ENCODE measurements at places on chromosomes 3 and 15.
A peak's percentile ranks its signal among the peaks of the same experiment; 100 is the strongest.

DNA sequence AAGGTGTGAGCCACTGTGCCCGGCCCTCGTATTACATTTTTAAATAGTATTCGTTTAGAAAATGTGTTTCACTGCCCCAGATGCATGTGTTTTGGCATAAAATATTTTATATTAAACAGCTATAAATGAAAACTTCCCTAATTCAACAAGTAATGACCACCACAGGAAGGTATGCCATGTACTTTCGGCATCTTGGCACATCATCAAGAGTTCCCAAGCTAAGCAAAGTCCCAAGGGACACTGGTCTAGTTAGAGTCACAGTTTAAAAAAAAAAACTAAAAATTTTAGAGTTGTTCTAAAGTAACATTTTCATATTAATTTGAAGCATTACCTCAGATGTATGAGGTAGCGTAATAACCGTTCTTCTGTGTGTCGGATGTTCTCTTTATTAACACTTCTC lies 15.6 kb upstream of the ARPP19 start:
- no peak for DNase-seq

GRCh38 chr3:31772272-31772671 lies 208.8 kb downstream of the OSBPL10 start:
- DNase-seq: no peak

- DNase-seq: no peak
These were observed 10.2 kb downstream of the GLCE start for GRCh38 chr15:69170597-69170996.

- no peak for DNase-seq
These were observed 33.4 kb downstream of the SCN5A start for GRCh38 chr3:38616111-38616510.

DNA sequence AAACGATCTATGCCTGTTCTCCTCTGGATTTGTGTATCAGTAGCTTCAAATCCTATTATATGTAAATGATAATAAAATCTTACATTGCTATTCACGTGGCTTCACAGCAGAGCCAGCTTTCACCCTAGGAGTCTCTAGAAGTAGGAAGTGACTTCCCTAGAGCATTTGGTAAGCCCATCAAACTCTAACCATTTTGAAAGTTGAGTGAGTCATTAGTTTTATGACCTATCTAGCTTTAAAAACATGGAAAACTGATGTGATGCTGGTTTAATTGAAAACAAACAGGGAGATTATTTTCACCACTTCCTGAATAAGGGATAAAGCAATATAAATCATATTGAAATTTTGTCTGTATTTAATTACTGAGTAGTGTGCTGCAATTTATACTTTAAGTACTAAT lies 275.2 kb downstream of the EPHA6 start:
- DNase-seq: no peak

- DNase-seq: peak; percentile 80
These were observed 32.2 kb upstream of the FMN1 start for GRCh38 chr15:33226559-33227181.

DNA sequence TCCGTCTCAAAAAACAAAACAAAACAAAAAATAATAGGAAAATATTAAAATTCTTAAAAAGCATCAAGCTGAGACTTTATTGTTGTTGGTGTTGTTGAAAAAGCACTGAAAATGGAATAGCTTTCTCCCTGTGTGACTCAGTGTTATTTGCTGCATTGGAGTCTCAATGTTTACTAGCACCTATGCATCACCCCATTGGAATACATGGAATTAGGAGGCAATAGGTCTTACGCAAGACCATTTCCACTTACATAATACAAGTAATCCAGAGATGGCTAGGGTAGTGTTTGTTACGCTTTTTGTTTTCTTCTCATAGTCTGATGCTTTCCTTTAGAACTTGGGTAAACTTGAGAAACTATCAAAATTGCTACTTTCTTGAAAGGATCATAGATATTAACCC lies 15.2 kb downstream of the GXYLT2 start:
- DNase-seq: no peak

DNA sequence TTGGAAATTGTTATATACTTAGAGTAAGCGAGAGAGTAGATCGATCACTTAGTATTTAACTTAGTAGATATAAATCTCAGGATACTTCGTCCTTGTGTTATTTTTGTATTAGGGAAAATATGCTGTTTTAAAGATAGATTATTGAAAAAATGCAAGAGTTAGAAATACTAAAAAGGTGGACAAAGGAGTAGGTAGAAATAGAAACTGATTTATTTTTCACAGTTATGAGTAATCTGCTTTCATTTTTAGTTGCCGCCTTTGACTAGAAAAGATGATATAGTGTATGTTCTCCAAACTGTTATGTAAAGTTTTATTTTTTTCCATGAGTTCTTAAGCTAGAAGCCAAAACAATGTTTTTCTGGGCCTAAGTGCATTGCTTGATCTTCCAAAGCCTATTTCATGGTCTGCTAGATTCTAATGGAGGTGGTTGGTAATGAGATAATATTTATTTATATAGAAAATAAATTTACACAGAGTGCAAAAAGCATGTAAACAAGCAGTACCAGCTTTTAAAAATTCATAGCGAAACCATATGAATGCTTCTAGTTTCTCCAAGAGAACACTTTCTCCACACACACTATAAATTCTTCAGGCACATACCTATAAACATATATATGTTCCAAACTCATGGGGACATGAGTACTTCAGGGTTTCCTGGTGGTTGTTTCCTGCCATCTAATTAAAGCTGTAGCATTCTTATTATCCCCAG lies 61.1 kb downstream of the DIPK2A start:
- no peak for DNase-seq

DNA sequence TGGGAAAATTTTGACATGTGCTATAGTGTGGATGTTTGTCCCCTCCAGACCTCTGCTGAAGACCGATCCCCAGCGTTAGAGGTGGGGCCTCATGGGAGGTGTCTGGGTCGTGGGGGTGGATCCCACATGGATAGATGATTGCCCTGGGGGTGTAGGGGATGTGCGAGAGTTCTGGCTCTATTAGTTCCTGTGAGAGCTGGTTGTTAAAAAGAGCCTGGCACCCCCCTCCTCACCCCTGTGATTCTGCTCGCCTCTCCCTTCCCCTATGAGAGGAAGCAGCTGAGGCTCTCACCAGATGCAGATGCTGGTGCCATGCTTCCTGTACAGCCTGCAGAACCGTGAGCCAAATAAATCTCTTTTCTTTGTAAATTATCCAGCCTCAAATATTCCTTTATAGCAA lies 67.4 kb downstream of the ATP10A start:
- DNase-seq: no peak

DNA sequence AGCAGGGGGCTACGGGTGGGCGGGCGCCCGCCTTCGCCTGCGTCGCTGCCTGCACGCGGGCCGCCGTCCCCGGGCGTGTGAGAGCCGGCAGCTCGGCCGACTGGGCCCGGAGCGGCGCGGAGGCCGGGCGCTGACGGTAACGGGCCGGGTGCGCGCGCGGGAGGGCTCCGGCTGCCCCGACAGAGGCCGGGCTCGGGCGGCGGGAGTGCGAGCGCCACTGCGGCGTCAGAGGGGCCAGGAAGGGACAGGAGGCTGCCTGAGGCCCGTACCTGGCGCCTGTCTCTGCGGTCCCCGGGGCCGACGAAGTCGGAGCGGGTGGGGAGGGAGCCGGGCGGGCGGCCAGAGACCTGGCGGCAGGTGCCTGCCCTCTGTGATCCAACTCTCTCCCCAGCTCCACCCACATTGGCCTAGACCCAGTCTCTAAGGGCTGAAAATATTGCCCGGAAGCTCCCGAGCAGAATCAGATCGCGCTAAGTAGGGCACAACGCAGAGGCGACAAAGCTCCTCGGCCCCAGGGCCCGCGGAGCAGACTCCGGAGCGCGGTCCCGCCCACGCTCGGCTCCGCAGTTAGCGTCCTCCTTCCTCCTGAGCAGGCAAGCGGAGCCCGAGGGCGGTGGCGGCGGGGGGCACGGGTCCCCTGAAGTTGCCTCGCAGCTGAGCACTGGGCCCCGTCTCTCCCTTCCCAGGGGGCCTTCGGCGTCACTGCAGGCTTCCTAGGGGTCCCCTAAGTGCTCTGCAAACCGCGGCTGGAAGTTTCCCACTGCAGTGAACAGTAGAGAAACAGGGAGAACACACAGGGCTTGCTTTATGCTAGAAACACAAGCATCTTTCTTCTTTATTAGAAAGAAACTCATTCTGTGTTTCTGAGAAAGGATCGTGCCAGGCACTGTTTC lies at the start of gene MAN2A2:
MAN2A2 (plus strand) TSS at position 463 of the 893 bp plus-strand sequence. CDS start 906 bp downstream, outside the sequence.
- peak; percentile 87 for DNase-seq

GRCh38 chr15:85504749-85505676 lies 124.6 kb downstream of the AKAP13 start:
- peak; percentile 49 for DNase-seq

DNA sequence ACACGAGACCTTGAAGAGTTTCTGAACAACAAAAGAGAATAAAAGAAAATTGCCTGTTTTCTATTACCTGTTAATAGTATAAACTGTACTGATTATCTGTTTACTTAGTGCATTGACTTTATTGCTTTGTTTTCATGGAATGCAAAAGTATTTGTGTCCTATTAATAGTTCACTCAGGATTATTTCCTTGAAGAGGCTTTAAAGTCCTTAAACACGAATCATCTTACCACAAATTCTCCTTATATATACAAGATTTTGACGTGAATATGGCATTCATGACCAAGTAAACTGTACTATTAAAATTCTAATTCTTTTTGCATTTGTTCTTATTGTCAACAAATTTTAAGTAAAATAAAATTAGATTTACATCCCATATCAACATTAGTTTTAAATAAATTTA lies 513.0 kb downstream of the NTRK3 start:
- no peak for DNase-seq

DNA sequence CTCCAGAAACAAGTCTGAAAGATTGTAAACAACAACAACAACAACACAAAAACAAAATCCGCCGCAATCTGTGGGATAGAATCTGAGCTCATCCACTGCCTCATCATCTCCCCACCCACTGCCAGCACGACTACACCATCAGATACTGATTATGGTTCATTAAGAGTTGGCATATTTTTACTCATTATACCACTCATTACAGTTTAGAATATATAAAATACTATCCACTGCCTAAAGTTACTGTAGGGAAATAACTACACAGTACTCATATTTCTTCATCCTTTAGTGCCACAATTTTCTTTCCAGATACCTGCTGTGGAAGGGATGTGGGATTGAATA lies 152.5 kb upstream of the PEX5L start:
- no peak for DNase-seq

DNA sequence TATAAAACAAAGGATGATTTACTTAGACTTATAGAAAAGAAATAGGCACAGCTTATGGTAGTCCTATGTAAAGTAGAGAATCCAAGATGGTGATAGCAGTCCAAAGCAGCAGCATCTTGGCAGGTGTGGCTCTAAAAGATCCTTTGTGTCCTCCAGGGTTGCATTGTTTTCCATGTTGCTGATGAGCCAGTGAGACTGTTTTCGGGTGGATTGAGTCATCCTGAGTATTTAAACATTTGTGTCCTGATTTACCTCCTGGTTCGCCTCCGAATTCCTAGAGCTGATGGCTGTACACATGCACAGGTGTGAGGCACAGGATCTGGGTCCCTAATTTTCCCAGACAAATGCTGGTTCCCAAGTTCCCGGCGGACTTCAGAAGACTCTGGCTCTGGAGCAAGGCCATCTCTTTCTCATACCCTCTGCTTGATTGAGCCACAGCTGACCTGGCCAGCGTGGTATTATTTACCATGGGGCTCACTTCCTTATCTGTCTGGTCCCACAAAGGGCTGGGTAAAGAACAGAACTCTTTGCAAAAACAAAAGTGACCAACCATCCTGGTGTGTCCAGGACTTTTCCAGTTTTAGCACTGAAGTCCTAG lies 51.0 kb downstream of the ARNT2 start:
- DNase-seq: no peak

DNA sequence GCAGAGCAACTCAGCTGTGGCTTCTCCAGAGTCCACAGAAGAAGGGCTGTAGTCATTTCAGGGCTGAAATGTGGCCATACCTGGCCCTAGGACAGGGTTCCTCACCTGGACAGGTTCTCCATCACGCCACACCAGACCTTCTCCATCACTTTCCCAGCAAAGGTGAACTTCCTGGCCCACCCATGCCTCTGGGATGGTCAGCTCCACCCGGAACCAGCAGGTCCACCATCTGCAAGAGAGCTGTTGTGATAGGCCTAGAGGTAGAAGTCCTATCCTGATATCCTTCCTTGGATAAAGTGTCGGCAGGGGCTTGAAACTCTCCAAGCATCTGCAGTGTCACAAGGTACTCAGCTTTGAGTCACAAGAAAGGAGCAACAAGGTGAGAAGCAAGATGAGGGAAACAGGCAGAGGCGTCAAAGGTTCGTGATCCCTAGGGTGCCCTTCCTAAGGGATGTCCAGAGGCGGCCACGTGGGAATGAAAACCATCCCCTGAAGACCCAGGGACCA lies 948 bp downstream of the MAN2C1 start:
- DNase-seq: no peak

- peak; percentile 98 for DNase-seq
These were observed 39.1 kb downstream of the KLF13 start for GRCh38 chr15:31365655-31366127.

DNA sequence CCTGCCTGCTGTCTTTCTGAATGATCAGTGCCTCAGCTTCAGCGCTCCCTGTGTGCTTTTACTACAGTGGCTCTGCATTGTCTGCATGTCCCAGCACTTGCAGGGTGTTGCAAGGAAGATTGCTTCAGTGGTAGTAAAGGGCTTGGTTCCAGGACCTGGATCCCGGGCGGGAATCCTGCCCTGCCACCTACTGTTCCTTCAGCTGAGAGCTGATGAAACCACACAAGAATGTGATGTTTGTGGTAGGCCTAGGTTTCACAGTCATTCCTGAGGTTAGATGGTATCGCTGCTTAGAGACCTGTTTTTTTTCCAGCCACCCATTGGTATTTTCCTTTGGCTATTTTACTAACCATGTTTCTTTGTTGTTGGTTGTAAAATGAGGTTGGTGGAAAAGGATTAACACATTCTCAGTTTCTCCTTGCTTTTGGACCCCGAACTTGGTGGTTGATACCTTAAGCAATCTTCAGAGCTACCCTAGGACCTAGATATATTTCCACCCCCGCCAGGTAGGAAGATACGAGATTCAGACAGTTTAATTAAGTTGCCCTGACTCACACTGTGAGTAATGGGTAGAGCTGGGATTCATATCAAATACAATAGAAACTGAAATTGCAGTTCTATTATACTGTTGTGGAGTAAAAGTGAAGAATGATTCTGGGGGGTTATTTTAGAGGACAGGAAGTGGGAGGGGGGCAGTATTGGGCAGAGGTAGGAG lies 11.4 kb downstream of the GPR87 start:
- DNase-seq: peak; percentile 61

GRCh38 chr3:179670311-179670710 lies 17.5 kb downstream of the USP13 start:
- no peak for DNase-seq

DNA sequence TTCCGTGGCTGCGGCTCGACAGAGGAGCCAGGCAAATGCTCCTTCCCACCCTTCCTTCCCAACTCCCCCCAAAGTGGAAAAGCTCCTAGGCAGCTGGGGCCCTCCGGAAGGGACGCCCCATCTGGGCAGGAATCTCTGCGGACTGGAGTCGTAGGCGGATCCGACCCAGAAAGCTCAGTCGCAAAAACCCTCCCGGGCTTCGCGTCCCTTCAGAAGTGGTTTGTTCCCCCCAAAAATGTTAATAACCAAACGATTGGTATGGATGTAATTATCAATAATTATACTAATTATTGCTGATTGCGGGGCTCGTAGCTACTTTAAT lies 3.8 kb downstream of the RNU6-1 start:
- no peak for DNase-seq

GRCh38 chr3:54968546-54969172 lies 40.8 kb upstream of the LRTM1 start:
- DNase-seq: no peak
